Substantia nigra (tissue), 51 donors: ENCODE measurements at places on chromosomes 7 and 10.

GRCh38 chr7:83640731-83641537, 8.0 kb downstream of the SEMA3E start:
- DNase-seq, result no peak

DNA sequence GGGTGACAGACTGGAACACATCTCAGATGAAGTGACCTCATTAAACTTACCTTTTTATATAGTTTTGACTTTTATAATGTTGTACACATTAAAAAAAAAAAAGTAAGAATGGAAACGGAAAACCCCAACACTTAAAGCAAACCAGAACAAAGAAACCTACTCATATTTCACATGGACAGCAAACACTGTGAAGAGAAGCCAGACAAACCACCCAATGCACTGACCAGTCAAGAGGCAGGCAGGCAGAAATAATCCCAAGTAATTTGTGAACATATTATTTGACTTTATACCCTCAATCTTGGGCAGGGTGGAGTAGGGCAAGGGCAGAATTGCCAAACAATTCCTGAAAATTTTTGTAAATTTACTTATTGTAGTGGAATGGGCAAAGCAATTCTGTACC, 39.8 kb downstream of the WAPL start:
- no peak for DNase-seq

- no peak for DNase-seq
Measured at GRCh38 chr10:103500481-103500880, 7.0 kb downstream of the NEURL1 start.

DNA sequence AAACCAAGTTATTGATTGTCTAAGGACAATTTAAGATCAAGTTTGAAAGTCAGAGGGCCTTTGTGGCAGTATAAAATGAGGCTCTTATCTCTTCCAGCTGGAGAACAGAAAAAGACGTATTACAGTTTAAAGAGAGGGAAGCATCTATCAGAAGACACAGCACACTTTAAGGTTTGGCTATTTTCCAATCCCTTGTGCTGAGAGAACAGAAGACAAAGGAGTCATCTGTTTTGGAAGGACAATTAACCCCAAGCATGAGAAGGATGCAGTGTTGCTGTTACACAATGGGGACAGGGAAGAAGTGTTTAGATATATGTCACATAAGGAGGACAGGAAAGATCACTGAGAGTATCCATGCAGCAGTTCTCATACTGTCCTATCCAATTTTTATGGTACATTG, 1224.2 kb upstream of the SORCS1 start:
- DNase-seq, result no peak

DNA sequence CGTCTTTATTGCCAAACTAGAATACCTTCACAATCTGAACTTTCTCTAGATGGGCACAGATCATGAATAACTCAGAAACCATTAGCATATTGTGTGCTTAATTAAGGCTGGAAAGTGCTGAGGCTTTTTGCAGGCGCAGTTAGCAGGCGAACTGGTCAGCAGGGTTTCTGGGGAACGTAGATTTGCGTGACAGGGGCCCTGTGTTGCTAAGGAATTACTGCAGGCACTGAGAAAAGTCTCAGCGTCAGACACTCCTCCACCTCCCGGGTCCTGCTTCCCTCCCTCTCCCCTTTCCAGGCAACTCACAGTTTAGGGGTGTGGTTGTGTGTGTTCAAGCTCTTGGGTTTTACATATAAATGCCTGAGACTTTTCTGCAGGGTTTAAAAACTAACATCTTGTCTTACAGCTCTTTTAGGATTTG, 2.2 kb downstream of the MAP3K8 start:
- DNase-seq, result no peak

DNA sequence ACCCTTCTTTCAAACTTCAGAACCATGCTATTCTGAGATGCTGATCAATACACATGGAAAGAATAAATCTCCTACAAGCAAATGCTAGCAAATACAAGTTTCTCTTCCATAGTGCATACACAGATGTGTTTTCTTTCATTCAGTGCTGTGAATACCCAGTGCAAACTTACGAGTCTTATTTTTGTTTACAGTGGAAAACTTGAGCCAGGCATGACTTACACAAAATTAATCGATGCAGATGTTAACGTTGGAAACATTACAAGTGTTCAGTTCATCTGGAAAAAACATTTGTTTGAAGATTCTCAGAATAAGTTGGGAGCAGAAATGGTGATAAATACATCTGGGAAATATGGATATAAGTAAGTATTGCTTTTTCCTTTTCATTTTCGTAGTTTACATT, 48.8 kb downstream of the PNLIPRP3 start:
- no peak for DNase-seq

DNA sequence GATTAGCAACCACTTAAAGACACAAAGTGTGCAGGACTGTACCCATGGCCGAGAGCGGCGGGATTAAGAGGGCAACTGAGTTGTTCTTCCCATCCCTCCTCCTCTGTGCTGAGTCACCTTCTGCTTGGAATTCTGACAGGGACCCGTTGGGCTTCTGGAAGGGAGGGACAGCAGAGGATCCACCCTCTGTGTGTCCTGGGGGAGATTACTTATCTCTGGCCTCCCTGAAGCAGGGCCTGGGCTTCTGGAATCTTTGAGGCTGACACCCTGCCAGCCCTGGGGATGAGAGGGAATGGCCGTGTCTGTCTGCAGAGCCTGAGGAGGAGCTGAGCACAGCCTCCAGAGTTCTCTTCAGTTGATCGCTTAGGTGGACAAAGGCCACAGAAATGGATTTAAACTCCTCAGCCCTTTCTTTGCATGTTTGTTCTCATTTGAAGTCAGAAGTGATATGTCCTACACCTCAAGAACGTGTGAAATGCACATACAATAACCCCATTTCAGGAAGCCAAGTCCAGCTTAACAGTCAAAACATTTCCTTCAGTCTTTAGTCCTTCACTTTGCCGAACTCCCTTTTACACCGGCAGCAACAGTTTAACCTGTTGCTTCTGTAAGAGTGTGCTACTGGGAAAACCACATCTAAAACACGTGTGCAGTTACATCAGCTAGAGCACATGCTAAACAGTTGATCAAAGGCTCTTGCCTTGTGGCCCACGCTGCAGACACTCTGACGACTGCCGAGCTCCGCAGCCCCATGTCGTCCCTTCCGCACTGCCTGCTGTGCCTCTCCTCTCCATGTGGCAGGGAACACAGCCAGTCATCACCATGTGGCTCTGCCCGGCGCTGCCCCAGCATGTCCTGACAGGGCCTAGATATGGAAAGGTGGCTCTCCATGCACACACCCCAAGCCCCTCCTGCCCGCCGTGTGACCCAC, 55.7 kb downstream of the IKZF1 start:
- no peak for DNase-seq

DNA sequence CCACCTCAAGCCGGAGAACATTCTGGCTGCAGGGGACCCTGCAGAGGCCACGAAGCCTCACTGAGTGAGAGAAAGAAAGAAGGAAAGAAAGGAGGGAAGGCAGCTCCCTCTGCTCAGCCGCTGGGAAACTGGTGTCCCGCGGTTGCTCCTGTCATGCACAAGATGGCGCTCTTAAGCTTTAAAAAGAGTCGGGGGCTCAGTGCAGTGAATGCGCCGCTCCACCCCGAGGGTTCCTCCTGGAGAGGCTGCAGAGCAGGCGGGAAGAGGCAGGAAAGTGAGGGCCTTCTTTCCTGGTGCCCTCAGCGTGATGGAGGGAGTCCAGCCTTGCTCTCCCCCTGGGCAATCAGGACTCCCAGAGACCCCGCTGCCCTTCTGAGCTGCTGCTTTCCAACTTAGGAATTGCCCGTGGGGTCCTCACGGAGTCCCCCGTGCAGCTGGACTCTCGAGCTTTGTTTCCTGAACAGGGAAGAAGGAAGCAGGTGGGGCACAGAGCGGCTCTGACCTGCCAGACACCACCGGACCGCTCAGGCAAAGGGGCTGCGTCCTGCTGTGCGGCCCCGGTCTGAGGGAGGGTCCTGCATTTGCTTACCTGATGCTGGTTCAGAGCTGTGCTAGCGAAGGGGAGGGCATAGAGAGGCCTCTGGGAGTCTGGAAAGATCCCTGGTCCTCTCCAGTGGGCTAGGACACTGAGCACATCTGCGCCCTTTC, 141.9 kb upstream of the MKI67 start:
- no peak for DNase-seq

GRCh38 chr7:116197360-116197759, 13.0 kb upstream of the TES start:
- DNase-seq, result no peak
